K562 (cell line): ENCODE measurements at places on chromosomes 6 and 20.

DNA sequence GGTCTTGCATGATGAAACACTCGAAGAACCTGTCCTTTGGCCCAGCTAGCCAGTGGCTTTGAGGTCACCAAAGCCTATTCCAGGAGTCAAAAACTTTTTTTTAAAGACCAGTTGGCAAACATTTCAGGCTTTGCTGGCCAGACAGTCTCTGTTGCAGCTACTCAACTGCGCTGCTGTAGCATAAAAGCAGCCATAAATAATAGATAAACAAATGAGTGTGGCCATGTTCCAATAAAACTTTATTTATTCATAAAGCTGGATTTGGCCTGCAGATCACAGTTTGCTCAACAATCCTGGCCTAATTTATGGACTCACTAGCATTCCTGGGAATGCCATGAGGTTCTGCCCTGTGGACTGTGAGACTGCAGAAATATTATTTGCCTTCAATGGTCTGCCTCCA, 68.8 kb upstream of the LTV1 start:
- no peaks in the 10 kb centered on the region for H3K27me3 ChIP-seq
- H3K4me1 ChIP-seq = peaks cover 7% of the 10 kb centered on the region; the same call in 2 of the 3 replicates
- H3K4me3 ChIP-seq = no peak overlapping the region
- no peak for DNase-seq
- H3K27ac ChIP-seq = no peak overlapping the region
- peaks cover 5% of the 10 kb centered on the region for H3K36me3 ChIP-seq

DNA sequence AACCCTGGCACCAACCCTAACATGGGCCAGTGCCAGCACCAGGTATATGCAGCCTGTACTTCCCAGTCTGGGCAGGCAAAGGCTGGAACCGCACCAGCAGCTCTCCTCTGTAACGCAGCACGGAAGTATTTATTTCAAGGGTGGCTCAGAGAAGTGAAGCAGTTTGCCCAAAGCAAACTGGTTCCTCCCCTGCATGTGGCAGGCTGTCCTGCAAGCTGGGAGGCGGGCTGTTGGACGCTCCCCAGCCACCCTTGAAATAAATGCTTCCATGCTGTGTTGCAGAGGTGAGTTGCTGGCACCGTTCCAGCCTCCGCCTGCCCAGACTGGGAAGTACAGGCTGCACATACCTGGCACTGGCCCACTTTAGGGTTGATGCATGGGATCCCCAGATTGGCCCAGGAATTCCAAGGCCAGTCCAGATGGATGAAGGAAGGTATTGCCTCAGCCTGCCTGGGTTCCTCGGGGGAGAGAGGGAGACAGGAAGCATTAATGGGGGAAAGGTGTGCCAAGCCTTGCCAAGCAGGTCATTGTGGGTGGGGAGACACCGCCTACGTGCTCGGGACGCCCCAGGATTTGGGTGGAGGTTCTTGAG, 49.8 kb downstream of the PPARD start:
- no peak overlapping the region for H3K27ac ChIP-seq
- no peaks in the 10 kb centered on the region for H3K36me3 ChIP-seq
- no peak overlapping the region for H3K4me3 ChIP-seq
- DNase-seq = no peak

DNA sequence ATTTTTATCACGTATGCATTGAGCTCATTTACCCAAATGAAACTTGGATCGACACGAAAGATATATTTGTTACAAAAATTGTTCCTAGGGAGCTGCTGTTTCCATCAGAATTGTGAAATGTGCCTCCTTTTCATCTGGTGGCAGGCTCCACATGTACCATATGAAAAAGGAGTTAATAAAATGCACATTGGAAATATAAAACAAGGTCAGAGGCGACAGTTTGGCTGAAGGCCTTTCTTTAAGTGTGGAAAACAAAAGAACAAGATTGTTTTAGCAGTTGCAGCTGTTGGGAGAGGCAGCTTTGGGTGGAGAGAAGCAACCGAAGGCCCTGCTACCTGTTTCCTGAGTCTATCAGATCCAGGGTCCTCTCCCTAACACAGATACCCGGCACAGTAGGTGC, 334.5 kb upstream of the NT5E start:
- DNase-seq = no peak
- H3K27ac ChIP-seq = no peak overlapping the region
- H3K4me1 ChIP-seq = no peaks in the 10 kb centered on the region
- H3K27me3 ChIP-seq = 0 out of 2 replicates have a peak, but pooled peaks cover 4% of the 10 kb centered on the region
- no peaks in the 10 kb centered on the region for H3K36me3 ChIP-seq

GRCh38 chr6:144535630-144536029, 250.5 kb downstream of the UTRN start:
- no peak overlapping the region for H3K27ac ChIP-seq
- H3K27me3 ChIP-seq = no peaks in the 10 kb centered on the region
- H3K36me3 ChIP-seq = no peaks in the 10 kb centered on the region
- no peak overlapping the region for H3K4me3 ChIP-seq

DNA sequence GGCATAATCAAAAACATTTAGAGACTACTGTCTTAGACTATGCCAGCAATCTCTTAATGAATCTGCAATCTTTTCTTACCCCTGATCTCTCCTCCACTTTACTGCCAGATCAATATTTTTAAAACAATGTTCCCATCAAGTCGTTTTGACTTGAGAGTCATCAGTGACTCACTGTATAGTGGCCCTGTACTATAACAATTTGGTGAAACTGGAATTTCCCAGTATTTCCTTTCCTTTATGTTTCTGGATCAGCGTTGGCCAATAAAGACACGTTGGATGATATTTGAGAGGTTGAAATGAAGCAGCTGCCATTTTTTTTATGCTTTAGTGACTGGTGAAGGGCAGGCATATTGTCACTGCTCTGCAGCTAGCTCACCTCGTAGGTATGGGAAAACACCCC, 10.1 kb upstream of the SMIM13 start:
- H3K4me3 ChIP-seq = no peak overlapping the region
- no peaks in the 10 kb centered on the region for H3K4me1 ChIP-seq
- H3K36me3 ChIP-seq = no peaks in the 10 kb centered on the region
- no peaks in the 10 kb centered on the region for H3K27me3 ChIP-seq
- no peak for DNase-seq
- H3K27ac ChIP-seq = no peak overlapping the region

- H3K27ac ChIP-seq = no peak overlapping the region
- no peaks in the 10 kb centered on the region for H3K36me3 ChIP-seq
- no peak for DNase-seq
Measured at GRCh38 chr6:44333273-44333919, 9.1 kb upstream of the SPATS1 start.

DNA sequence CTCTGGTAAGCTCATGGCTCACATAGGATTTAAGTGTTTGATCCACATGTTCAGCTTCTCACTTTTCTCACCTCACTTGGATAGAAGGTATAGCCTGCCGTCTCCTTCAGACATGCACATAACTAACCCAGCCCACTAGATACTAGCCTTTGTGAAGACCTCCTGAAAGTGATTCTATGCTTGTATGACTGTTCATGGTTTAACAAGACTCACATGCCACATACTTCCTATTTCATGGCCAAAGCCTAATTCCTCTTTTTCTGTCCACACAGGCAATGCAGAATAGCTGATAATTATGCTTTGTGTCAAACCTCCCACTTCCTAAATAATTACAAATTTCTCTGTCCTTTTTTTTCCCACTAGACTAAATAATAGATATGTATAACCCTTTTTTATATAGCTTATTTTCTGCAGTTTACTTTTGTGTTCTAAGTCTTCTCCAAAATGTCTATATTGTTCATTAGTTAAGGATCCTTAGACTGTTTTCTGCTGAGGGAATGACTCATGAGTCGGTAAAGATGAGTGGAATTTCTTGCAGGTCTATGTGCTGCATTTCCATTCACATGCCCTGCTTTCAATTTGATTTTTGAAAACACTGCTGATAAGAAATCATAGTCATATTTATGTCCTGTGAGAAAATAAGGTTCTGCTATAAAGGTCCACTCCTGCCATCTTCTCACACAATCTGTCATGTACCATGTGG, 43.0 kb downstream of the HDDC2 start:
- no peaks in the 10 kb centered on the region for H3K27me3 ChIP-seq
- no peaks in the 10 kb centered on the region for H3K4me1 ChIP-seq
- no peak for DNase-seq
- H3K36me3 ChIP-seq = peaks cover 7% of the 10 kb centered on the region; the same call in 2 of the 3 replicates
- H3K4me3 ChIP-seq = no peak overlapping the region
- H3K27ac ChIP-seq = no peak overlapping the region
